Dermis microvascular lymphatic vessel endothelial cell (primary cell): ENCODE measurements at places on chromosomes 7 and 10. TPM values are rescaled to one million over a fixed set of nuclear protein-coding genes. Genes with fewer than 3 reads are reported as not detected.

- DNase-seq, result no peak
These were observed 67.5 kb downstream of the GPR141 start for GRCh38 chr7:37751096-37751495.

- DNase-seq, result no peak
These were observed 191.7 kb downstream of the RELN start for GRCh38 chr7:103797647-103798307.

- no peak for DNase-seq
These were observed 206.3 kb downstream of the THSD7A start for GRCh38 chr7:11625669-11626068.

PRR15 gene
- total RNA-seq, result 0.13 TPM in 1 of 2 replicates, not detected in the other

EGFR gene
- total RNA-seq, result 0.26 and 0.38 TPM in 2 replicates
